NCI-H526 treated with DMSO at 0.1 percent for 48 hours (cell line): ENCODE measurements at places on chromosomes 6 and 20.

DNA sequence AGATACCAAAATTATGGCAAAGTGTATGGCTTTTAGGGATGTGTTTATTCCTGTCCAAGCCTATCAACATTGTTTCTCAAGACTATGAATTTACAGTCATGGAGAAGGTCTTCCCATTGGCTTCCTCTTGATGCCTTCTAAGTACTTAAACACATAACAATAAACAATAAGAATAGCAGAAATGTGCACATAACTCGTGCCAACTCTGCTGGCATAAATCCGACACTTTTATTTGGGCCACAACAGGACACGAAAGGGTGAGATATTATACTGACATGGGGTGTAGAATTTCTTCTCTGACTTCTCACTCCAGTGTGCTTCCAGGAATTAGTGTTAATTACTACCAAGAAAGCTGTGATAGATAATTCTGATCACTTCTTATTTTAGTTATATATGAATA is 695.9 kb upstream of the SLC35B3 start:
- no peak for DNase-seq

DNA sequence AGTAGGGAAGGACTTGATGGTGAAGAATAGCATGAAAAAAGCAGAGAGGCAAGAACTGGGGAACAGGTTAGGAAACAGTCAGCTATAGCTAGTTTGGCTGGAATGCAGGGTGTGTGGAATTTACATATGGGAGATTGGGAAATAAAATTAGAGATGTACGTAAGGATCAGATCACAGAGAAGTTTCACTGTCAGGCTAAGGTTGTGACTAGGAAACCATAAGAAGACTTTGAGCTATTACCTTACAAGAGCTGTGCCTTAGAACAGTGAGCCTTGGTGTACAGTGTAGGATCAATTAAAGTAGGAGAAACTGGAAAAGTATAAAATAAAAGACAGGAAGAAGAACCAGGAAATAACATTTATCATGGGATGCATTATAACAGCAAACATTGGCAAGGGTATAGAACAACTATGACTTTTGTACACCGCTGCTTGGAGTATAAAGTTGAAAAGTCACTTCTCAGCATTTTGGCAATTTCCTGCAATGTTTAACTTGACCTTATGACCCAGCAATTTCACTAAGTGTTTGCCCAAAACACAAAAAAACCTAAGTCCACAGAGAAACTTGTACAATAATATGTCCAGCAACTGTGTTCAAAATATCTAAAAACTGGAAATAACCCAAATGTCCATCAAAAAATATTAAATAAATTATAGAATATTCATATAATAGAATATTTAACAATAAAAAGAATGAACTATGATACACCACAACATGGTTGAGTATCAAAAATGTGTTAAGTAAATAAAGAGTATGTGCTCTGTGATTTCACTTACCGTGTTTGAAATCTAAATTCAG is 31.2 kb upstream of the SPTLC3 start:
- DNase-seq, result no peak

- DNase-seq, result no peak
Measured at GRCh38 chr6:50380406-50381098, 330.8 kb upstream of the DEFB112 start.

- no peak for DNase-seq
Measured at GRCh38 chr6:144377586-144378210, 92.6 kb downstream of the UTRN start.

DNA sequence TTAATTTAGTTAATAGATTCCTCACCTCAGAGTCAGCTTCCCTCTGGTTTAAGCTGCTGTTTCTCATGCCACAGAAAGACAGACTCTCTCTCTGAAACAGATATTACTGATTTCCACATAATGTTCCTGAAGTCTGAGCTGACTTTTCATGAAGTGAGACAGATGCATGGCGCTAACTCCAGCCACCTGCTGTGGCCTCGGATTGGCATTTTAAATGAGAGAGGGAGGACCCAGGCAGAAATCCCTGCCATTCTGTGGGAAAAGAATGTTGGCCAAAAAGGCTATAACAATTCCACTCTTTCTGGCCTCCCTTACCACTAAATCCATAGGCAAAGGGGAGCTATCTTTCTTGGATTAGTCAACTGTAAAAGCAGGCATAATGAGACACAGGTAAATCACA is 354.1 kb upstream of the CDH4 start:
- DNase-seq, result no peak

DNA sequence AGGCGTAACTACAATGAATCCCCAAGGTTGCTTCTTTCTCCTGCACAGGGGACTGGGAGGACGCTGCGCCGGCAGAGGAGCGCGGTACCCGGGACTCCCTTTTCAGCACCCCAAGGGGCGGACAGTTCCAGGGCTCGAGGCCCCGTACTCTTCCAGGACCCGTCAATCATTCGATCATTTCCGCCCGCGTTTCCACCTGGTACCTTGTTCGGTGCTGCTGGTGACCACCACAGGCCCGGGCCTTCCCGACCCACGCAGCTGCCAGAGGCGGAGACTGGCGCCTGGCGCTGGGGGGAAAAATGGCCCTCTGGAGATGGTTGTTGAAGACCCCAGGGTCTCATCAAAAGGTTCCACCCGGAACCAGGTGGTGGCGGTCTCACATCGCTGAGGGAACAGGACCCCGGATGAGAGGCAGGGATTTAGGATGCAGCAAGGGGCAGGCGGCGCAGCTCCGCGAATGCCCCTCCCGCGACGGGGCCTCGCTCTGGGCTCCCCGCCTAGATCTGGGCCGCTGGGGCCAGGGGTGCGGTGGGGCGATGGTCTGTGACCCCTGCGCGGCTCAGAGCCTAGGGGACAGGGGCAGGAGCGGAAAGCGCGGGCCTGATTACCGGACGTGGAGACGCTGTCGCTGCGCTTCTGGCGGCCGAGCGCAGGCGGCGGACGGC is 744 bp downstream of the VSX1 start:
- no peak for DNase-seq

GRCh38 chr6:133499662-133500061 is 258.5 kb downstream of the EYA4 start:
- DNase-seq, result no peak

DNA sequence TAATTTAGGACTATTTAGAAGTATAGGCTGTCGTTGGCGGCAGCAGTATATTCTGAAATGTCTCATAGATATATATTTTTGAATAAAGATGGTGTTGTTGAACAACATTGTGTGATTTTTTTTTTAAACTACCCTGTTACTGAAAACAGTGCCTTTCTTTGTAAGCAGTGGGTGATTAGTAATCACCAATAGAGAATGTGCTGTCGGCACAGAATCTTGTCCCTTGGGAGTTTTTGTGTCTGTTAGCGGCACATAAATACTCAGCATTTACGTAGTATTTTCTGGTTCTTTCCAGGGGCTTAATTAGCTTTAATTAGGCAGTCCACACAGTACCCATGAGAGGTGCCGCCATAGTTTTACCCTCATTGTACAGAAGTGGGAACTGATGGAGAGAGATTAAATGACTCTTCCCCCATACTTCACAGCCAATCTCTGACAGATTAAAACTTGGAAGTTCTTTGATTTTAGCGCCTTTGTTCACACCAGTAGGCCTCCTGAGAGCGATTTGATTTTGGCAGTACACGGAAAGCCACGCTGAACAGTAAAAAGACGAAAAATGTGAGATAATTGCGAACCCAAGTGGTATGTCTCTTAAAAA is 58.8 kb downstream of the RPRD1B start:
- DNase-seq, result no peak

- DNase-seq, result no peak
Measured at GRCh38 chr6:140542863-140543262, 1168.4 kb upstream of the CITED2 start.

GRCh38 chr20:48056218-48056617 is 270.9 kb upstream of the SULF2 start:
- no peak for DNase-seq

DNA sequence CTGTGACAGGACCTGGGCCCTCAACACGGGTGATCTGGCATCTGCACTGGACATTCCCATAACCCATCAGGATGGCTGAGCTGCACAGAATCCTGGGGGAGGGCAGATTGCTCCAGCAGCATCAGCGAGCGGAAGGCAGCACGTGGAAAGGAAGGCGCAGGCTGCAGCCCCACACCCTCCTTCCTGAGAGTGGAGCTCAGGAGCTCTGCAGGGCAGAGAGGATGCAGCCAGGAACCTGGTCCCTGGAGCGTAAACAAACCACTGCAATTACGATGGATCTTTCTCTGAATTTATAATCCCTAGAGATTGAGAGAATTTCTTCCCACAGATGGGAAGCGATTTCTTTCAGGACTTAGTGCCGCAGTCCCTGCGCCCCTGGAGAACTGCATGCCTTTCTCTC is 39.7 kb upstream of the EMILIN3 start:
- no peak for DNase-seq

GRCh38 chr6:8321671-8322404 is 113.5 kb downstream of the SLC35B3 start:
- no peak for DNase-seq

- DNase-seq, result peak; percentile 79
Measured at GRCh38 chr20:634148-634925, 18.7 kb downstream of the SRXN1 start.

GRCh38 chr20:33437141-33437911 is 6.2 kb downstream of the SNTA1 start:
- no peak for DNase-seq

- DNase-seq, result no peak
Measured at GRCh38 chr20:6663751-6664388, 103.6 kb upstream of the BMP2 start.

DNA sequence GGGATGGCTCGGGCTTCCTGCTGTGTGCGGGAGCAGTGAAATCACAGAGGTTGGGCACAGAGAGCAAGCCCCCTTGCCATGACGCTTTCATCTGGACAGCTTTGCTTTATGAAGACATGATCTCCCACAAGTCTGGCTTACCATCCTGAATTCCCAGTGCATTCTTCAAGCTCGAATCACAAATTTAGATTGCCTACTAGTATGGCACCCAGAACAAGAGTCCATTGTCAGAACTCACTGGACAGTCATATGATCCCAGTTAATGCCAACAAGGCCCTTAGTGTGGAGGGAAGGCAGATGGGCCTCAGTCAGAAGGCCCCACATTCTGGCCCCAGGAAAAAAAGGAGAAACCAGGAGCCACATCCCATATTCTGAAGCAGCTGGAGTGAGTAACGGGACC is 147.3 kb upstream of the FOXQ1 start:
- DNase-seq, result no peak

DNA sequence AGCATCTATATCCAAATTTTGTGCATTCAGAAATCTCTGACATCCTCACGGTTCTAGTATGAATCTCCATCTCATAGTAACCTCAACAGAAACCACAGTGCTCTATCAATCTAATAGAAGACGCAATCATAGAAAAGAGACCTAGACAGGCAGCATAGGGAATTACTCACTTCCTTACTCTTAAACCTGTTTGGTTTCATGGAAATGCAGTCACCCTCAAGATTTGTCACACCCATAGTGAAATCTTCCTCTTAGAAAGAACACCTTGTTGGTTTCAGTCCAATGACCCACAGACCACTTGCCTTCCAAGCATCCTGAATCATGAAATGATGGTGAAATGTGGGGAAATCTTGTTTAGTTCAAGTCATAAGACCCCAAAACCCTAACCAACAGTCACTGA is 166.1 kb upstream of the PRDM1 start:
- no peak for DNase-seq

GRCh38 chr6:16511040-16511660 is 250.1 kb downstream of the ATXN1 start:
- peak; percentile 50 for DNase-seq

GRCh38 chr6:107152638-107153430 is 37.5 kb upstream of the BEND3 start:
- peak; percentile 15 for DNase-seq

DNA sequence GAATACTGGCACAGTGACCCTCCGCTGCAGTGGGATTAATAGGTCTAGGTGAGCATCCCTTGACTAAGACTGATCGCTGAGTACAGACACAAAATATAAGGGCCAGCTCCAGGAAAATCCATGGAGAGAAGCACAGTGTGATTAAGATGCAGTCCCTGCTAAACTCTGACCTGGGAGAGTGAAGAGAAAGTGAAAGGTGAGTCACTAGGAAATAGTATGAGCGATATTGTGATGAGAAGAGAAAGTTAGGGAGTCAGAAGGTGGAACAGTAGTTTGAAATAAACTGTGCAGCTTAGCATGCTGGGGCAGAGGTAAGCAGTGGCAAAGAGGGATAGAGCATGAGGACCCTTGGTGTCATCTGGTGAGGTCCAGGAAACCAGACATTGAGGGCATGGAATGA is 278.6 kb upstream of the MAP3K7 start:
- DNase-seq, result no peak

- DNase-seq, result no peak
Measured at GRCh38 chr6:81093051-81093450, 659.4 kb downstream of the TENT5A start.

GRCh38 chr20:48026981-48027592 is 241.8 kb upstream of the SULF2 start:
- DNase-seq, result no peak

DNA sequence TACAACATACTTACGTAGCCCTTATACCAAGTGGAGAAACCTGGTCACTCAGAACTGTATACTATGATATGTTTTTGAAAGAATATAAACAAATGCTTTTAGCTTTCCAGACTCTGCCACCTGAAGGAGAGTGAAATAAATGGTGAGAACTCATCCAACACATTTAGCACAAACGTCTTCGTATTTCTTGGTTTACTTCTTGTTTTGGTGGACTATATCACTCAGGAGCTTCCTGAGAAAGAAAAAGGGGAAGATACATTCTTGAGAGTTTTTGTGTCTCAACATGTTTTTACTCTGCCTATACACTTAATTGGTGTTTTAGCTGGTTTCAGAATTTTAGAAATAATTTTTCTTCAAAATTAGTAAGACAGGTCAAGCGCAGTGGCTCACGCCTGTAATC is 19.4 kb upstream of the CTAGE9 start:
- DNase-seq, result no peak

GRCh38 chr6:128925765-128926164 is 42.8 kb downstream of the LAMA2 start:
- no peak for DNase-seq

DNA sequence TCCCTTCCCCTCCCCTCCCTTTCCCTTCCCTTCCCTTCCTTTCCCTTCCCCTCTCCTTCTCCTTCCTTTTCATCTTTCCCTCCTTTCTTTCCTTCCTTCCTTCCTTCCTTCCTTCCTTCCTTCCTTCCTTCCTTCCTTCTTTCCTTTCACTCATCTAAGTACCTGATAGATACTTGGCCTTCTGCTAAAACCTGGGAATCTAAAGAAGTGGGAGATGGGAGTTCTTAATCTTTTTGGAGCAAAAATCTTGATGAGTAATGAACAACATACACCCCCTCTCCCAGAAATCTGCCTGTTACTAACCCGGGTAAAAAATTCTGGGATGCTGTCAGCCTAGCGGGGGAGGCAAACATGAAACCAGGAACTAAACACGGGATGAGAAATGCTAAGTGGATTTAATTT is 100.7 kb downstream of the VEGFA start:
- no peak for DNase-seq
